ENCODE measurements at places on chromosomes 5 and 9.

- no peak for DNase-seq
Measured at GRCh38 chr5:111747337-111747736, 9.7 kb downstream of the NREP start.

- DNase-seq: no peak
Measured at GRCh38 chr9:101073122-101073521, 44.6 kb downstream of the PLPPR1 start.

DNA sequence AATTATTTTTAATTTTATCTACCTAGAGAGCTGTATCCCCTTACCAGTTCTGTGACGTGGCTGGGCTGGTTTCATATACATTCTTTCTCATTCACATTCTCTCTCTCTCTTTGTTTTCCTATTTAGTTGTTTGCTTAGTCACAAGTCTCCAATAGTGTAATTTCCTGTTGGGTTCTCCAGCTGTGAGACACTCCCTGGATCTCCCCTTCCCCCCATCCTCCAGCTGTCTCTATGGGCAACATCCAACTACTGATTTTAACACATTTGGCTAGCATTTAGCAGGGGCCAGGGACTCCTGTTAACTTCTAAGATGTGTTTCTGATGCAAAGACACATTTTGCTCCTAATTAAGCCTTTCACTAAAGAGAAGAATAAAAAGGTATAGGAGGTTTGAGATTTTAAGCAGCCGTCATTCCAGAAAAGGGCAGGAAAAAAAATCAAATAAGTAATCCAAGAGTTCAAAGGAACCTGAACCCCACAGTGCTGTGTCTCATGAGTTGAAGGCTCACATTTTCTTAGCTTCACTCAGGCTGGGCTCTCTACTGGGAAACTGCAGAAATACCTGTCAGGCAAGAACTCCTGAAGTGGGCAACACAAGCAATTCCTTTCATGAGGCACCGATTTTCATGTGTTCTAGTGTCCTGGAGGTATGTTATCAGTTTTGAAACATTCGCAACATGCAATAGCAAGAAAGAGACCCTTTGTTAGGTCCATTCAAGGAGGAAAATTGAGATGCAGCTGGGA is 198.7 kb upstream of the C9orf72 start:
- DNase-seq: no peak

- DNase-seq: peak; percentile 45
Measured at GRCh38 chr9:127162046-127162863, 39.8 kb upstream of the ANGPTL2 start.
